ENCODE measurements at places on chromosomes 16 and 17.

DNA sequence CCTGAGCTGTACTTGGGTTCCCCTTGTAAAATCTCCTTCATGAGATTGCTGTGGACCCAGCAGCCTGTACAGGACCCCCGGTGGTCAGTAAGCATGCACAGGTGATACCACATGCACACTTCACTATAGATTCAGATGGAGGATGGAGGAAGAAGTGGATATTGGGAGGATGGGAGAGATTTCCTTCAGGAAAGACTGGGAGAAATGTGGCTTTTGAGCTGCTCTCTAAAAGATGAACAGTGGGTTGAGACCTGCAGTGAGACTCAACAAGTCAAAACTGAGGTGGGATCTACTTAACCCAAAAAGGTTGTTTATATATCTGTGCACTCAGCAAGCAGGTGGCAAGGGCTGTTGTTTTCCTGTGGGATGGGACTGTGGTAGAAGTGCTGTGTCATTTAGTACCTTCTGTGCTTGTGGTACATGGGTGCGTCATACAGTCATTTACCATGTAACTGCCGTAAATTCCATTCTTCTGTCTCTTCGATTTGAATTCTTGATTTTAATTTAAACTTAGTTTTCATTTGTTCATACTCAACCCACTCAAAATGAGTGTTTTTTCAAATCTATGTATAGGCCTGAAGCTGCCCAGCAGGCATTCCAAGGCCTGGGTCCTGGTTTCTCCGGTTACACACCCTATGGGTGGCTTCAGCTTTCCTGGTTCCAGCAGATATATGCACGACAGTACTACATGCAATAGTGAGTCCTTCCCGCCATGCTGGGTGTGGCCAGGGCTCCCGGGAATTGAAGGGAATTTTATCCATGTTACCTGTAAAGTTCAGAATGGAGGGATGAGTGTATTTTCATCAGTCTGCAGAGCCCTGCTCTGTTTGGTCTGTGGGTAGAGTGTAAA, 6.9 kb downstream of the HERPUD1 start:
- peak; percentile 75 for DNase-seq

DNA sequence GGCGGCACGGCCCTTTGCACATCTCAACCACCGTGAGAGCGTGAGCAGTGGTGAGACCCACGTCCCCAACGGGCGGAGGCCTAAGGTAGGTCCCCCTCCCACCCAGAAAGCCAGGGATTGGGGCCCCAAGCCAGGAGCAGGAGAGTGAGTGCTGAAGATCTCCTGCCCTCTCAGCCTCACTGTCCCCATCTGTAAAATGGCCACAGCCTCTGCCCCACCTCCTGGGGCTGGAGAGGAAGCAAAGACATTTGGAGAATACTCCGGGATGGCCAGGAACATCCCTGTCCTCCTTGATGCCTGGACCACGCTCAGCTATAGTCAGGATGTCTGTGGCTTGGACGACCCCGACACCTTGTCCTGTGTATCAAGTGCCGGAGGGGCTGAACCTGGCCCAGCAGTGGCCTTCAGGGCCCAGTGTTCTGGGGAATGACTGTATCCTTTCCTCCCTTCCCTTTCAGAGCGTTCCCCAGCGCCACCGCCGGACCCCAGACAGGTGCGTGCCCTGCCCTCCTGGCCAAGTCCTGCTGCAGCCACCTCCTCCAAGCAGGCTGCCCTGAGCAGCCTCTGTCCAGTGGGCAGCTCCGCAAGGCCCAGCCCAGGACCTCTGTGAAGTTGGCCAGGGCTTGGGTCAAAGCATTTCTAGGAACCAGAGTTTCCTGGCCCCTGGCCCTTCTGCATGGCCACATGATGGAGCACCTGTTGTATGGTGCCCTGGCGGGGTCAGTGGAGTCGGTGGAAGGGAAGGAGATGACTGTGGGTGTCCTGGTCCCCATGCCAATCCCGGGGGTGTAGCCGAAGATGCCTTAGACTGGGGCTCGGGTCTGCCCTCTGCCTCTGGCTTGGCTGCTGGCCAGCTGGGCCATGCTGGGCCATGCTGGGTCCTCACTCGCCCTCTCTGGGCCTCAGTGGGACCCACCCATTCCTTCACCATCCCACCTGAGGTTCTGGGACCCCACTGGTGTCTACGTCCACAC, 38.4 kb downstream of the ADCY7 start:
- DNase-seq: peak; percentile 24

GRCh38 chr16:11978080-11978479, 1.5 kb downstream of the SNX29 start:
- DNase-seq: no peak

DNA sequence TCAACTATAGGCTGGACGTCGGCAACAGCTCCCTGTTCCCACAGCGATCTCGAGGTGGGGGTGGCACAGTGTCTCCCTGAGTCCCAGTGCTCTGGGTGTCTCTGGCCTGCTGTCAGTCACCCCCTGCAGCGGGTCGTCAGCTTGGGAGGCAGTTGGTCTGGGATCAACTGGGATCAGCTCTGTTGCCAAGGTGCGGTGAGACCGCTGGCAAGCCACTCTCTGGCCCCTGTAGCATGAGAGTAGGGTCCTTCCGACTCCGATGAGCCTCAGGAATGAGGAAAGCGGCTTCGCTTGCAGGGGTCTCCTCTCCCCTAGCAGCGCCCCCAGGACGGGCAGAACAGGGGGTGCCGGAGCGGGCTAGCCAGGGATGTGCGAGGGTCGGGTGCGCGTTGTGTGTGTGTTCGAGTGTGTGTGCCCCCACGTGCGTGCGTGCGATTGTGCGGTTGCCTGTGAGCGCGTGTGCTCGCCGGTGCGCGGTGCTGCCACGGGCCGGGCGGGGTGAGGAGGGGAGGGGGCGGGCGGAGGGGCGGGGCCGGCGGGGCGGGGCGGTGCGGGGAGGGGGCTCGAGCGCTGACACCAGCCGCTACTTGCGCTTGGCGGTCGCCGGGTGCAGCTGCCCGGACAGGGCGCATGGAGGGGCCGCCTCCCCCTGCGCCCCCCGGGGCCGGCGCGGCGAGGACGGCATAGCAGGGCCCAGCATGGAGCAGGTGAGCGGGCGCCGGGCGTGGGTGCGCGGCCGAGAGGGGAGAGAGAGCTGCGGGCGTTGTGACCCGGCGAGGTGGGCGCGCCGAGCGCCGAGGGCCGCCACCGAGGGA, 9.4 kb upstream of the ARHGAP23 start:
- DNase-seq: no peak

GRCh38 chr17:8120520-8121406, 2.4 kb upstream of the ALOXE3 start:
- peak; percentile 73 for DNase-seq

DNA sequence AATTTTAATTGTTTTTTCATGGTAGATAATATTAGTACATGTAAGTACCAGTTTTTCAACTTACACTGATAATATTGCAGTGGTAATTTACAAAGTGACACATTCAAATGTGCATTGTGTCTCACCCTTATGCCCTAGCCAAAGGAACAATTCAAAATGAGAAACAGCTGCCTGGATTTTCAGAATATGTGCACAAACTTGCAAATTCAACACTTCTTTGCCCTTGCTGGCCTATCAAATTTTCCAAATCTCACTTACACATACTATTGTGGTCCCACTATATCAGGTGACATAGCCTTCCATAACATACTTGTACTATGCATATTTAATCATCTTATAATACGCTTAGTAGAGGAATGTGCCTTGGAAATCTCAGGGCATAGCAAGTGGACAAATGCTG, 32.6 kb upstream of the LRRC37A3 start:
- no peak for DNase-seq

DNA sequence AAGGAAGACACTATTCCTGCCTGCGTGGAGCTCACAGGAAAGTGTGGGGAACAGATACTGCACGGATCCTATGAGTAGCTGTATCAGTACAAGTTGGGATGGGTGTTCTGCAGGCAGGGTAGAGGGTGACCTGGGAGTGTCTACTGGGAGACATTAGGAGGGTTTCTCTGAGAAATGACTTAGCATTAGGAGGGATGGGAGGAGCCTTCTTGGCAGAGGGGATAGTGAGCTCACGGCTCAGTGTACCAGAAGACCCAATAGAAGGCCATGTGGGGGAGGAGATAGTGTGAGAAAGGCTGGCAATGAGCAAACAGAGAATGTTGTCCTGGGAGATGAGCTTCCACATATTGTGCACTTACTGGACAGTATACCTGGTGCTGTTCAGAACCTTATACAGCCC, 109.1 kb downstream of the MSI2 start:
- DNase-seq: no peak

DNA sequence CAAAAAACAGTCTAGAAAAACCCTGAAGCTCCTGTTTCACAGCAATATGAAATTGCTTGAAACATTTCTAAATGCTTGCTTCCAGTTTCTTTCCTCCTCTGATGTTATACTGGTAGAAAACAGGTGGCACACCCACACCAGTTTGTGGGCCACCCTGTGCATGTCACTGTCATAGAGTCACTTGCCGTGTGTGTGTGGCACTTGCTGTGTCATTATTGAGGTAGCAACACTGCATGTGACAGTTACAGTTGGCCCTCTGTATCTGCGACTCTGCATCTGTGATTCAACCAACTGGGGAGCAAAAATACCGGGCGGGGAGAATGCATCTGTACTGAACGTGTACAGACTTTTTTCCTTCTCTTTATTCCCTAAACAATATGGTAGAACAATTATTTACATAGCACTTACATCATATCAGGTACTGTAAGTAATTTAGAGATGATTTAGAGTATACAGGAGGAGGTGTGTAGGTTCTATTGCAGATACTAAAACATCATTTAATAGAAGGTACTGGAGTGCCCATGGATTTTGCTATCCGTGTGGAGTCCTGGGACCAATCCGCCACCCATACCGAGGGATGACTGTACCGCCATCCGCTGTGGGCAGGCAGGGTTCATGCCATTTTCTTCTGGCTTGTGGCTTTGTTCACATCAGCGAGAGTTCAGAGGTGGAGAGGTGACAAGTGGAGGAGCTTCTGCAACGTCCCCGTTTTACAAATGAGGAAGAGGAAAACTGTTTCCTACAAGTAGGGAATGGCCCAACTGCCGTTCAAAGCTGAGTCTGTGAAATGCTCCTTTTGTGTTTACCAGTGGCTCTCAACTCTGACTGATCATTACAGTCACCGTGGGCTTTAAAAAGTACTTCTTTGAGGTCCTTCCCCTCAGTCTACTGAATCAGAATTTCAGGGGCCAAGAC, 373.7 kb downstream of the SNX29 start:
- peak; percentile 89 for DNase-seq

DNA sequence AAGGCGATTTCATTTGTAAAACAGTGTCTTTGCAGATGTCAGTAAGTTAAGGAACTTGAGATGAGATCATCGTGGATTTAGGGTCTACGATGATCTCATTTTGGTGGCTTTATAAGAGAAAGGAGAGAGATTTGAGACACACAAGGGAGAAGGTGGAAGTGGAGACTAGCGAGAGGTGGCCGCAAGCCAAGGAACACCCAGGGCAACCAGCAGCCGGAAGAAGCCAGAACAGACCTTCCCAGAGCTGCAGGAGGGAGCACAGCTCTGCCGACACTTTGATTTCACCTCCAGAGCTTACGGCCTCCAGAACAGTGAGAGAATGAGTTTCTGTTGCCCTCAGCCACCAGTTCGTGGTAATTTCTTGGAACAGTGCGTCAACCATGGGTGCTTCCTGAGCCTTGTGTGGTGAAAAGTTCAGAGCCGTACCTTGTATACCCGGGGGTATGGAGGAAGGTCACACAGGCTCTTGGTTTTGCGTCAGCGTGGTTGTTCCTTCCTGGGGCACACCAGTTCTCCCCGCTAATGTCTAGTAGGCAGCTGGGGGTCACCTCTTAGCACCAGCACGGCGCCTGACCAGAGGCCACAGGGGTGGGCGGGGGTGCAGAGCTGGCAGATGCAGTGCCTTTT, 12.9 kb upstream of the SEC14L1 start:
- no peak for DNase-seq

DNA sequence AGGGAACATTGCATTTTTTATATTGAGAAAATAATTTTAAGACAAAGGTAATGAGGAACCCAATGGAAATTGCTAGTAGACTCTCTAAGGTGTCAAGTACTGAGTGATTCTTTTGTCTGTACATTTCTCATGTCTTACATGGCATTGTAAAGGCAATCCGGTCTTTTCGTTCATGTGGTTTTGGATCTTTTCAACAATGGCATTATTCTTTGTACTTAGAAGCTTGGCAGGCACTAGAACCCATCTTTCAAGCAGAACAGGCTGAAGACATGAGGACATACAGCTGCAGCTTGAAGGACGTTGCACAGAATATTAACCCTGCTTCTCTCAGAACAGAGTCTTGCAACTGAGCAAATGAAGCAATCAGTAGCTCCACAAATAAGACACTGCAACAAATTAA, 231.5 kb upstream of the ZFHX3 start:
- DNase-seq: no peak

- peak; percentile 98 for DNase-seq
These were observed 120.9 kb upstream of the HS3ST2 start for GRCh38 chr16:22692916-22693637.
